ENCODE measurements at places on chromosomes 12 and 14.

GRCh38 chr14:89673512-89674225 is 256.6 kb upstream of the FOXN3 start:
- DNase-seq: no peak

DNA sequence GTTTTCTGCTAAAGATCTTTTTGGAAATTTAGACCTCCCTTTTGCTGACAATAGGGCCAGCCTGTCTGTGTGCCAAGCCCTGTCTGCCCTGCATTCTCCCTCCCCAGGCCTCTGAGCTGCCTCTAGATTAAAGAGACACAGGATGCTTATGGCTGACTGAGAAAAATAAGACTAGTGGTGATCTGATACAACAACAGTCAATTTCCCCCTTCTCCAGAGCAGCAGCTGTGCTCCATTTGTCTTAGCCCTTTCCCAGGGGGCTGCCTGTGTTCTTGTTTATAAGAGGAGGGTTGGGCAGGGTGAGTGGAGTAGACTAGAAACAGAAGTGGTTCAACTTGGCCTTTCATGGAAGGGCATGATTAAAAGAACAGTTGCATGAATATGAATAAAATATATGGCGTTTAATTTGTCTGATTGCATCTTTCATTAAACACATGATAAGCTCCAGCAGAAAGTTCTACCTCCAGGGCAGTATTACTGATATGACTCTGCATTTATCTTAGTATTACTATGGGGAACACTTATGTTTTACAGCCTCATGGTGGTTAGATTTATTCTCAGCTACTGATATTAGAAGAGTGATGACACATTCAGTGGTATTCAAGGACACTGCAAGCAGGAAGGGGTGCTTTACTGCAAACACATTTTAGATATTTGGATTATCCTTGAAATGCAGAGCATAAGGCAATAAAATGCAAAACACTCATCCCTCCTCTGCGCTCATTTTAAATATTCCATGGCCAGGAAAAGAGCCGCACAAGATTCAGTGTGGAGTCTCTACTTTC is 150.2 kb upstream of the CLEC14A start:
- DNase-seq: no peak

GRCh38 chr14:80110721-80111120 is 100.6 kb downstream of the DIO2 start:
- DNase-seq: no peak

- DNase-seq: no peak
Measured at GRCh38 chr14:29687866-29688265, 239.8 kb downstream of the PRKD1 start.

- no peak for DNase-seq
Measured at GRCh38 chr14:32724867-32725471, 213.7 kb upstream of the NPAS3 start.

GRCh38 chr12:93135286-93136239 is 206.5 kb upstream of the EEA1 start:
- DNase-seq: no peak

GRCh38 chr12:57237932-57238853 is 8.7 kb downstream of the SHMT2 start:
- no peak for DNase-seq

GRCh38 chr12:26798023-26798422 is 35.0 kb downstream of the ITPR2 start:
- no peak for DNase-seq

DNA sequence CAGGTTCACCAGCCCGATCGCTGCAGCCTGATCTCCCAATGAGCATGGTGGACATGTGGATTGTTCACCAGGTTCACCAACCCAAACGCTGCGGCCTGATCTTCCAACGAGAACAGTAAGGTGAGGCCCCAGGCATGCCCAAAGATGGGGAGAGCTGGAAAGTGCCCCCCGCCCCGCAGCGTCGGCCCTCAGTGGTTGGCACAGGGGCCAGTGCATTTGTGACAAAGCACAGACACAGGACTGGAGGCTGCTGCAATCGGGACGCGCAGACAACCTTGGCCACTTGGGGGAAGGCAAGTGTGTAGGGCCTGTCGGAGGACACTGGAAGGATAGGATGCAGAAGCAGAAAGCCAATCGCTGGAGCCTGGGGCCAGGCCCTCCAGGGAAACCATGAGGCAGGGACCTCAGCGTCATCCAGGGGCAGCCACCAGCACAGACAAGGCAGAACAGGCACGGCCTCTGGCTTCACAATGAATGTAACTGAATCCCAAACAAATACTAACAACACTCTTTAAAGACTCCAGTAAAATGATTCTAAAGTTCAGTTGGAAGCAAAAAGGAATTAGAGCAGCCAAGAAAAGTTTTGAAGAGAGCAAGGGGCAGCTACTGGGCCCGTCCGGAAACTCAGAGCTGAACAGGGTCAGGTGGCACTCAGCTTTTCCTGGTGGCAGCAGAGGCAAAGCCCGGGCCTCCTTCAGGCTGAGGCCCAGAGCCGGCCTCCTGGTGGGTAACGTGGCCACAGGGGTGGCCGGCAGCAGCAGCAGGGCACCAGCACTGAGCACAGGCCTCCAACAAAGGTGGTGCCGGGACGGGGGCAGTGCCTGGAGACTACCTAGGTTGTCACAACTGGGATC is 13.3 kb downstream of the BRF1 start:
- DNase-seq: no peak

DNA sequence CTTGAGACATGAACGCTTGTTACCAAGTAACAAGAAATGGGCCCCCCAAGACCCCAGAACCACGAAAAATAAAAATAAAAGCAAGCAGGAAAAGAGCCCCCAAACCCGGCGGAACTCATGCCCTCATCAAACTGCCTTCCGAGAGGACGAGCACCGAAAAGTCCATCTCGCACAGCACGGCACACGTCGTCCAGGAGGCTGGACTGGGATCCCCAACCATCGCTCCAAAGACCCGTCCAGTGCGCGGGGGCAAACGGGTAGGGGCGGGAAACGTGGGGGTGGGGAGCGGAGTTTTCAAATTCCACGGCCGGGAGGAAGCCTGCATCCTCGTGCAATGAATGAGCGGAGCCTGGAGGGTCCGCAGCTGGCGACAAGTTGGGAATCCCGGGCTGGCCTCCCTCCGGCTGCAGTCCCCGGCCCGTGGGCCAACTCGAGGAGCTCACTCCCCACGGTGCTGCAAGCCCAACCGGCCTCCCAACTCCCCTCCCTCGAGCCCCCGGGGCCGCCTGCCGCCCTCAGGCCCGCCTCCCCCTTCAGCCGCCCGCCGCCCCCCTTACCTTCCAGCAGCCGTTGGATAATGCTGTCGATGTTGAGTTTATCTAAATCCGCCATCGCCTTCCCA is 484 bp downstream of the PPP1CC start:
- DNase-seq: no peak

- no peak for DNase-seq
Measured at GRCh38 chr14:50812856-50813543, 18.0 kb downstream of the NIN start.

- peak; percentile 97 for DNase-seq
Measured at GRCh38 chr14:105300542-105301102, at the start of gene BRF1. Gene BRF1, minus strand, starts transcription at chr14:105301001. Its CDS starts 372 bp downstream, at chr14:105300629.

- DNase-seq: no peak
Measured at GRCh38 chr14:34628681-34629135, 1.2 kb downstream of the SNX6 start.

GRCh38 chr12:92668739-92669138 is 34.0 kb upstream of the PLEKHG7 start:
- DNase-seq: no peak

GRCh38 chr14:98512501-98513251 is 759.3 kb downstream of the BCL11B start:
- no peak for DNase-seq
